ENCODE measurements at places on chromosomes 1 and 21.

GRCh38 chr1:175221557-175222175, 29.1 kb upstream of the KIAA0040 start:
- DNase-seq, result no peak

- no peak for DNase-seq
Observed at GRCh38 chr1:232886271-232886670, 64.1 kb upstream of the NTPCR start.

DNA sequence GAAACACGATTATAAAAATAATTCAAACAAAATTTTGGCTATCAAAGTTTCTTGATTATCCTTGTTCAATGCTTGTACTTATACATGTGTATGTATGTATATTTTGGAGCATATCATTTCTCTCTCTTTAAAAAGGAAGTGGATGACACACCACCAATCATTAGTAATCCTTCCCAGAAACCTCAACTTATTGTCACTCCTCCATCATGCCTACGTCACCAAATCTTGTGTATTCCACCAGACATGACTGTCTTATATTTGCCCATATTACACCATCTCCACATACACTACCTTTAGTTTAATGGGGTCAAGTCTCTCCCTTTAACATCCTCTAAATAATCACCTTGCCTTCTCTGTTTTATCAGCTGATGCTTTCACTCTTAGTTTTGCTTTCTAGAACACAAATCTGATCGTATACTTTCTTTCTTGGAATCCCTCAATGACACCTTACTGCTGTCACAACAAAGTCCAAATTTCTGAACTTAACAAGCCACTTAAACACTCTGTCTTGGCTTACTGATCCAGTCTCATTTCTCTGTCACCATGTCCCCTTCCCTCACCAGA, 124.0 kb downstream of the BRINP3 start:
- DNase-seq, result no peak

- DNase-seq, result no peak
Observed at GRCh38 chr1:148010527-148010926, 82.3 kb downstream of the GPR89B start.

DNA sequence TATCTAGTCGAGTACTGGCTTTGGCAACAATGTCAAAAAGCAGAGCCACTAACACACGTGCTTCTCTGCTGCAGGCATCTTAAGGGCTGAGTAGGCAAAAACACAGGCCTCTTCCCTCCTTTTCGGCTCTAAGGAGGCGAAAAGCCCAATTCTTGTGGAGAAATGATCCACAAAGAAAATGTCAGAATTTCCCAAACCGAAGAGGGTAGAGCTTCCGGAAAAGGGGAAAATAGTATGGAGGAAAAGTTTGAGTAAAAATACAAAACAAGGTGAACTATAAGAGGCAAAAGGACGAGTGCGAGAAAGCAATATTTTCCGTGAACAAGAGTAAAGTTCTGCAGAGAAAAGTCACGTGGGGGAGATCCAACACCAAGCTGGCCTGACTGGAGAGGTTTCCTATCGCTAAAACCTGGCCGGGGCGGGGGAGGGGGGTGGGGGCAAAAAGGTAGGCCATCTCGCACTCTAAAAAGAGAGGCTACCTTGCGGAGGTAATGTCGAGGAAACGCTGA, 551 bp downstream of the ZRANB2 start:
- peak; percentile 36 for DNase-seq

GRCh38 chr21:44987301-44987885, 47.6 kb downstream of the SLX9 start:
- DNase-seq, result no peak

DNA sequence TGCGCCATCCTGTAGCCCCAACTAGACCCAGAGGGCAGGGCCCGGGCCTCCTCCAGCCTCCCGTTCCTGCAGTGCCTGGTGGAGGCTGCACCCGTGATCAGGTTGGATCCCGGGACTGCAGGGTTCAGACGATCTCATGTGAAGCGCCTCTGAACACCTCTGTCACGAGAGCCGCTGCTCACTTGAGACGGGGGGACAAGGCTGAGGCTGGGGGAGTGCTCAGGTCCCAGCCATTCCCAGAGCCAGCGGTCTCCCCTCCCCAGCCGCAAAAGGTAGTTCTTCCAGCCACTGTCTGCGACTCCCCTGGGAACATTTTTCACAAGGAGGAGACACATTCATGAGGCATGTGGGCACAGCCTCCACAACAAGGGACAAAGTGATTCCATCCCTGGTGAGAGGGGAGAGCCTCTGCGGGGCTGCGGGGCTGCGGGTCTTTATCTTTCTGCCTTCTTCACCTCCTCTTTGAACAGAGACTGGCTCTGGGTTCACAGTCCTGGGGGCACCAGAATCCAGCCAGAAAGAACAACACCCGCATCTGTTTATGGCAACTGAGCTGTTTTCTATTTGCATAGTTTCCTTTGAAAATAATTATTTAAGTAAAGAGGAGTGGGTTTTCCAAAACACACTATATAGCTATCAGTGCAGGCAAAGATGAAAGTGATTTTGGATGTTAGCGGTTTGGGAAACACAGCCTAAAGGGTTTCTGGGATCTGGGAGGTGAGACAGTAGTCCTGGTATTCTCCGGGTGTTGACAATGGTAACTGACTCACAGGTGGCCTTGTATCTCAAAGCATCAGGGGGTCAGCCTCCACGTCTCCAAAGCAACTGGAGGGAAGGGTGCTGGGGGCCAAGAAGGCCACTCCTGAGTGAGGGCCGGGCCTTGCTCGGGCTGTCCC, 13.0 kb upstream of the LDLRAP1 start:
- DNase-seq, result no peak

DNA sequence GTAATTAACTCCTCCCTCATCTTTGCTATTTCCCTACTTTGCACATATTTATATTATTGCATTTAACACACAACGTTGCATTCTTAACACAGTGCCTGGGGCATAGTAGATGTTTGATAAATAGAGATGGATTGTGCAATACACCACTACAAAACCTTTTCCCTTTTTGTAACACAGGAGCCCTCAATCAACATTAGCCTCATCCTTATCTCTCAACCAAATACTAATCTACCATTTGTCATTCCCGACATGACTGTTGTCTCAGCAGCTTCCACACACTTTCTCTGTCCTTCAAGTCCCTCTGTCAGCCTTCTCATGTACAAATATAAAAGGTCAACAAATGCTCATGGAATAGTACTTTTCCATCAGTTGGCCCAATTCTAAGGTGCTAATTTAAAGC, 78.9 kb upstream of the KCNK2 start:
- DNase-seq, result no peak

GRCh38 chr1:36134505-36135329, 9.7 kb upstream of the COL8A2 start:
- peak; percentile 50 for DNase-seq

DNA sequence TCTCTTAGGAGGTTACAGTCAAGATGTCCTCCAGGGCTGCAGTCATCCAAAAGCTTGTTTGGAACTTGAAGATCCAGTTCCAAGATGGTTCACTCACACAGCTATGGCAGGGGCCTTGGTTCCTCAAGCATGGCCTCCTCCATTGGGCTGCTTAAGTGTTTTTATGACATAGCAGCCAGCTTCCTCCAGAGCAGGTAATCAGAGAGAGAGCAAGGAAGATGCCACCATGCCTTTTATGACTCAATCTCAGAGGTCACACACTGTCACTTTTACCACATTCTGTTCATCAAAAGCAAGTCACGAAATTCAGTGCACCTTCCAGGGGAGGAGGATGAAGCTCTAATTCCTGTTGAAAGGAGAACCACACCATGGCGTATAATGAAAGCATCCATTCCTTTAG, 17.1 kb downstream of the ELAPOR1 start:
- no peak for DNase-seq

- DNase-seq, result no peak
Observed at GRCh38 chr1:12640237-12640957, 3.5 kb upstream of the AADACL4 start.

- no peak for DNase-seq
Observed at GRCh38 chr1:96782206-96782605, 60.6 kb downstream of the PTBP2 start.

- no peak for DNase-seq
Observed at GRCh38 chr1:217228689-217229088, 402.2 kb downstream of the GPATCH2 start.

GRCh38 chr1:3504822-3505153, 50.3 kb downstream of the ARHGEF16 start:
- no peak for DNase-seq

DNA sequence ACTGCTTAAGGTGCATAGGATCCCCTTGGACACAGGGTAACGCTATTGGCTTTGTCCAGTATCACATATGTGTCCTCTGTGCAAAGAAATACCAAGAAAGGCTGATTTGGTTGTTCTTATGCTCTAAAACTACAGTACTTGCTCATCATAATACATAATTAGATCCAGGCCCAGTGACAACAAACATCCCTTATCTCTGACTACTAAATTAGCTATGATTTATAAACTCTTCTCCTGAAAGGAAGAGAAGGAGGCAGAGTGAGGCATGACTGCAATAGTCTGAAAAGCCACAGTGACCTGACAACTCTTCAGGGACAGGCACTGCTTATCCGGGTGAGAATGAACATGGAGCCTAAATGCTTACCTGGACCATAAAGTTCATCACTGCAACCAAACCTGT, 30.7 kb downstream of the MGST3 start:
- DNase-seq, result no peak

DNA sequence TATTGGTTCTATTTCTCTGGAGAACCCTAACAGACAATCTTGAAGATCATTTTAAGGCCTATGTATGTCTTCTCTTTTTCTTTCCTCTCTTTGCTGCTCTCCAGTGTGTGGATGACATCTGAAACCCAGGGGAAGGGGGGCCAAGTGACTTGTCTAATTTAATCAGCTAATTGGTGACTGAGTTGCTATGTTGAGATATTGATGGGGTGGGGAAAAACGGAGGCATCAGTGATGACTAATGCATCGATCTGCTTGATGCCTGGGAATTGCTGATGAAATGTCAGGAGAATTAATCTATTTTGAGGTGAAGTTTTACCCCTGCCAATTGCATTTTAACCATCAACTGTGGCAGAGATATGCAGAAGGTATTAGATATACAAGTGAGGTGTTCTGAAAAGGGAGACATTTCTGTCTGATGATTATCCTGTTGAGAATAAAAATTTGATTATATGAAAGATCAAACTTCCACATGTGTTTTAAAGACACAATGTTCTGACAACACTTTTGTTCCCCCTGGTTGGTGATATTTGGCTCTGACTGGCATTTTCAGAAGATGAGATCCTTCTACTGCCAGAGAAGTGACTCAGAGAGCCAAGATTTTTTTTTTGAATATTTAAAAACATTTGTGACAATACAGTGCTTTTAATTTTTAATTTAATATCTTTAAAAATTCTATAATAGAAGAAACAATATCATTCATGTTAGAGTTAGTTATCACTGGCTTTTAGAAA, 18.7 kb upstream of the PTGFR start:
- no peak for DNase-seq

GRCh38 chr1:204852854-204853253, 17.8 kb upstream of the NFASC start:
- no peak for DNase-seq

DNA sequence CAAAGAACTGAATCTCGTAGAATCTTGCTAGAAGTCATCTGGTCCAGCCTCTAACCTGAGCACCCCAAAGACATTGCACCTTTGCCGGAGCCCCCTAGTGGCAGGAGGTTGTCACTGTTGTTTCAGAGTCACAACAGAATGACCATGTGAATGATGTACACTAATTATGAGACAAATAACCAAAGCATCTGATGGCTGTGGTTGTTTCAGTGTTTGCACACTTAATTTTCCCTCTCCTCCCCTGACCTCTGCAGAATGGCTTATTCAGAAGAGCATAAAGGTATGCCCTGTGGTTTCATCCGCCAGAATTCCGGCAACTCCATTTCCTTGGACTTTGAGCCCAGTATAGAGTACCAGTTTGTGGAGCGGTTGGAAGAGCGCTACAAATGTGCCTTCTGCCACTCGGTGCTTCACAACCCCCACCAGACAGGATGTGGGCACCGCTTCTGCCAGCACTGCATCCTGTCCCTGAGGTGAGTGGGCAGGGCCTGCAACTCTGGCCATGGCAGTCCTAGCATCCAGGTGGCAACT, 26.4 kb downstream of the TRAF5 start:
- peak; percentile 47 for DNase-seq

DNA sequence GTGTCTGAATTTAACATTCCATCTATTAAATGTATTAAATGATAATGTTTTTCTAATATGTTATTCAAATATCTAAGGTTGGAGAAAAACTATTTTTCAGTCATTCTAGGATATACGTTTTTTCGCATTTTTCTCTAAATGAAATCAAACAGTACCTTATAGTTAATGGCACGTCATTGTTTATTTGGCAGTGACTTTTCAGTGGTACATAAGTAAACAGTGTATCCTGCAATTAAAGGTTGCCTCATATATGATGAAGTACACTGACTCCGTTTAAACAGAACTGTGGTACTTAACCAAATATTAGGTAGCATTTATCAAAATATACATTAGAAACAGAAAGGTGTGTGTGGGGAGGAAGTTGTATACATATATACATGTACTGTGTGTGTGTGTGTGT, 79.2 kb downstream of the EPS15 start:
- no peak for DNase-seq

DNA sequence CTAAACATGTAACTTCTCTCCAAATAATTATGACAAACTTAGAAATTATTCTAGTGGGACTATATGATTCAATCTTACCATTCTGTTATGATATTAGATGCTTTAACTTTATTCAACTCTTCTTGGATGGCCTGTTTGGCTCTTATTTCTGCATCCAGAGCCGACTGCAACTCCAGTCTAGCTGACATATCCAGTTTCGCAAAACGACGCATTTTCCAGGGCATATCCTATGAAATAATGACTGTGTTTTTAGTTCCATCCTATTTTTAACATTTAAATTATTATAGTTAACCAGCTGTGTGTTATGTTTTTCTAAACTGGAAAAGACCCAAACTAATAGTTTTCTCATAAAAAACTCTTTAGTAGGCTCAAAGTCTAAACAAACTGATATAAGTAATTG, 133.7 kb downstream of the COQ8A start:
- DNase-seq, result no peak

DNA sequence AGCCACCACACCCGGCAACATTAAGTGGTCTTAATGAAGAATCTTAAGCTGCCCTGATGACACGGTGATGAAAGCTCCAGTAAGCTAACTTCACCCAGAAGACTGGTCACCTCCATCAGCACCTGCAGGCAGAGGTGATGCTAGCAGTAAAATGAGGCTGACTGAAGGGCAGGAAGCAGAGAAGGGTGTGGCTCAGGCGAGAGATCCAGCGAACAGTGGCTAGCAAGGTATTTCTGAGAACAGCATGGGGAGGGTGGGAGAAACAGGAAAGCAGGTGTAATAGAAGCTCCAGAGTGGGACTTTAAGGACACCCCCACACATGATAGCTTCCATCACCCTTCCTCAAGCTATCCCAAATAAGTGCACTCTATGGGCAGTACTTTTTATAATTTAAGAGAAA, 15.9 kb upstream of the DISP1 start:
- no peak for DNase-seq

DNA sequence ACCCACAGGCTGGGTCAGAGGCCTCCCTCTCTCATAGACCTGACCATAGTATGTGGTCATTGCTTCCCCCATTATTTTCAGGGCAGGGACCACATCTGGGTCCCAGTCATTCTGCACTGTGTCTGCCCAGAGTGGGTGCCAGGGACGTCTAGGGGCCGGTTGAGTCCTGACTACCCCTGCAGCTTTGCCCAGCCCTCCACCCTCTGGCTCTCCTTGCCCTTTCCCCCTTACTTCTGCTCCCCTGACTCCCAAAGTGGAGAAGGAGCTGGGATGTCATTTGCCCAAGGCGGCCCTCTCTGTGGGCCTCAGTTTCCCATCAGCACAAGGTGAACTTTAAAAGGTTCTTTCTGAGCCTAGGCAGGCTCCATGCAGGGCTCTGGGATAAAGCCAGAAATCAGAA, 4.3 kb upstream of the TTC22 start:
- no peak for DNase-seq

GRCh38 chr1:97066860-97067259, 345.3 kb downstream of the PTBP2 start:
- no peak for DNase-seq

Measured in inflammatory macrophage treated with lipopolysaccharide for 4 hours (primary cell).